ENCODE measurements at places on chromosomes 13 and 19.

DNA sequence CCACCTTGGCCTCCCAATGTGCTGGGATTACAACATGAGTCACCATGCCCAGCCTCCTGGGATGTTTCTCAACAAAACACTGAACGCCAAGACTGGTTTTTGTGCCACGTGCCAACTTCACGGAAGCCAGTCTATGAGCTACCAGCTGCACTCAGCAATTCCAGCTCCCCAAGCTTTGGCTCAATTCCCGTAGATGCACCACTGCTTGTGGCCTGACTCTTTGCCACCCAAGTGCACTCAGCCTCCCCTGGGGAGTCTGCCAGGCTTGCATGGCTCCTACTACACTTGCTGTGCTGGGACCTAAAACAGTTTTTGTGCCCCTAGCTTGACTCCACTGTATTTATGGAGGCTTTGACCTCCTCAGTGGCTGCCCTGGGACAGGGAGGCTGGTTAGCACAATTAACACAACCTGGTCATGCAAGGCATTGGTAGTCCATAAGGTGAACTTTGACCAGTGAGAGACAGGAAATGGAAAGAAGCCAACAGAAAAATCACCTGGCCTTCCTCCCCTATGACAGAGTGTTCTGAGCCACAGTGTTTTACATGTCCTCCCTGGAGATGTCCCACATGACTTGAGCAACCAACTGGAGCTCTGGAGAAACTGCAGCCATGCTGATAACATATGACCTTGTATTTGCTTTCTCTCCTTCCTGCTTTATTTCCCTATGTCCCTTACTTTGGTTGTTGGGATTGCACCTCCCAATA, 1173.1 kb downstream of the UQCRFS1 start:
- no peak for DNase-seq

DNA sequence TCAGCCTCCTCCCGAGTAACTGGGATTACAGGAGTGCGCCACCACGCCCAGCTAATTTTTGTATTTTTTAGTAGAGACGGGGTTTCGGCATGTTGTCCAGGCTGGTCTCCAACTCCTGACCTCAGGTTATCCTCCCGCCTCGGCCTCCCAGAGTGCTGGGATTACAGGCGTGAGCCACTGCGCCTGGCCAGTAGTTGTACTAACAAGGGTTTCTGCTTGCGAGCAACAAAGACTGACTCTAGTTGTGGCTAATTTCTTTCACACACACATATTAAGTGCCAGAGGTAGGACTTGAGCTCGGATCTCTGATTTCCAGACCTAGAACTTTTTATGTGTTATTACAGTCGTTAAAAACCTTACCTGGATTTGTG, 635 bp upstream of the PCCA start:
- DNase-seq: no peak

DNA sequence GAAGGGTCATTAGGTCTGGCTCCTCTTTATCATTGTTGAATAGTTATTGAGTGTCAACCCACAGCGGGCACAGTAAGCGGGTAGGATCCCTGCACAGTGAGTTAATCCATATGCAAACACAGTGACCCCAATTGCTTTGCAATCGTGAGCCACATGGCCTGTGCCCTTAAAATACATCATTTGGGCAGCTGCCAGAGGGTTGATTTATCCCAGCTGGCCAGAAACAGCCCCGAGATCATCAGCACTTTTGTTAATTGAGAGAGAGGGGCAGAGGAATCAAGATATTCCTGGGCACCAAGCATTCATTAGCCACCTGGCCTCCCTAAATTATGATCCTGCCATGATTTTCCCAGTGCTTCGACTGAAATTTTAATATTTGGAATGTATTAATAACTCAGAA, 9.8 kb upstream of the CNMD start:
- DNase-seq: no peak

DNA sequence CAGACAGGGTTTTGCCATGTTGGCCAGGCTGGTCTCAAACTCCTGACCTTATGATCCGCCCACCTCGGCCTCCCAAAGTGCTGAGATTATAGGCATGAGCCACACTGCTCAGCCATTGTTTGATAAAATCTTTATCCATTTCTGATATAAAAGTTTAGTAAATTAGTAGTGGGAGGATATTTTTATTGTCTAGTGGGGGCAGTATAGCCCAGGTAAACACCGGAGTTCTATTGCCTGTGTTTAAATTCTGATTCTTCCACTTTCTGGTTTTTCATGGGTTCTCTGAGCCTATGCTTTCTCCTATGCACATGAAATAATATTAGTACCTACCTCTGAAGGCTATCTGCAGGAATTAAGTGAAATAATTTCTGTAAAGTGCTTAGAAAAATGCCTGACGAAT, 20.1 kb upstream of the ARHGEF18 start:
- no peak for DNase-seq

DNA sequence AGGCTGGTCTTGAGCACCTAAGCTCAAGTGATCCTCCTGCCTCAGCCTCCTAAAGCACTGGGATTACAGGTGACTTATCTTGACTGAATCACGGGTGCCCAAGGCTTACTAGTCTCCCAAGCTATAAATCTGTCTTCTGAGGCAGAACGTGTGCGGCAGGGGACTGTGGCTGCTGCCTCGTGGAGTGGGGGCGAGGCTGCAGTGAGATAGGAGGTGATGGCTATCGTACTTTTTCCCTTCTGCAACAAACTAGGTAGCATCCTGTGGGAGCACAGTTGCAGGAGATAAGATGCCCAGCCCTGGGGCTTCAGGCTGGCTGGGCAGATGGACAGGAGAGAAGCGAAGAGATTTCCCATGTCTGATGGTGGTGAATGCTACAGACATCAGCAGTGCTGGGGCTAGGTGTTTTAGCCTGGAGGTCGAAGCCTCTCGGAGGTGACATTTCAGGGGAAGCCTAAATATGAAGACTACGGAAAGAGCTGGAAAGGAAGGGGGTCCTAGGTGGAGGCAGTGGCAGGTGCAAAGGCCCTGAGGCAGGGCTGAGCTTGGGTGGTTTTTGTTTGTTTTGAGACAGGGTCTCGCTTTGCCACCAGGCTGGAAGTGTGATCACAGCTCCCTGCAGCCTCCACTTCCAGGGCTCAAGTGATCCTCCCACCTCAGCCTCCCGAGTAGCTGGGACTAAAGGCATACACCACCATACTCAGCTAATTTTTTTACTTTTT, 7.4 kb downstream of the B3GNT3 start:
- no peak for DNase-seq

DNA sequence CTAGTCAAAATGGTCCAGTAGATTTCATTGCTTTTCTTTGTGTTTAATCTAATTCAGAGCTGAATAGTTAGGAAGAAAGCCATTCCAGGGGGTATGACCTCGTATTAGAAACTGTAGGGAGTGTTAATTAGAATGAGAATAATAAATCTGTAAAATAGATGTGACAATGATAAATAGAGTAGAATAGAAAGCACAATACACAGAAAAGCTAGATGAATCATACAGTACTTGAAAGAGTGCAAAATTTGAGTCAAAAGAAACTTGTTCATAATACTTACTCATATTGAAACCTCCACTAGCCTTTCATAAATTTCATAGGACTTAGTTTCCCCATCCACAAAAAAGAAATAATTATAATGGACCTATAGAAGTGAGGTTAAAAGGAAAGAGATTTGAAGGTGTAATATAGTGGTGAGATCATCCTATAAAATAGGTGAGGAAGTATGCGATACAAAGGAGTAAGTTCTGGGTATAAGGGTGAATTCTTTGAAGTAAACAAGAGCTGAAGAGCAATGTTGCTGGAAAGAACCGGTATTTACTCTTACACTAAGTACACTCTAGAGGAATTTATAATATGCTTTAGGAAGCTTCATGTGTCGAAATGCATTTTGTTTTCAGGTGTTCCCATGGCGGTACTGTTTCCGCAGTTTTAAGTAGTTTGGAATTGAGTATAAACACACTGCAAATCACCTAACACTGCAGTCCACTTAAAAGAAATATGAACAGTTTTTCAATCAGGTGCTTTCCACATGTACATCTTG, 21.9 kb downstream of the PCDH17 start:
- no peak for DNase-seq

- no peak for DNase-seq
Measured at GRCh38 chr13:47190696-47191305, 293.9 kb upstream of the HTR2A start.

Data from Right ventricle myocardium superior (tissue), 1 donor.